ENCODE measurements at places on chromosomes 5 and 9.

DNA sequence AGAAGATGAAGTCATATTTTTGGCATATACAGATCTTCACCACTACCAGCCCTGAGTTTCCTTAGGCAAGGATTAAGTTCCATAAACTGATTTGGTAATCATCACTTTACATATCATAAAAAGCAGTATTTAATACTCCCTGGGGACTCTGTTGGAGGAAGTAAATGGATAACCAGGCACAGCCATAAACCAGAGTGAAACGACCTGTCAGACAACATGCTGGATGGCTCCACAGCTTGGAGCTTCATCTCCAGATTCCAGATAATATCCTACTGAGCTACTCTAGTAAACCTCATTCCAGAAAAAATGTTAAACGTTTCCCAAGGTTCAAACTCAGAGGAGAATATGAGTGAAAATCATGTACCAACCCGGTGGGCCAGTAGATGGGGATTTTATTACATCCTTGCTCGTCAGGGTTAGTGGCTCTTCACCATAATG is 109.2 kb downstream of the BASP1 start:
- no peak for DNase-seq

GRCh38 chr5:139190125-139190524 is 8.0 kb downstream of the SIL1 start:
- DNase-seq, result no peak

GRCh38 chr5:62065050-62065449 is 241.0 kb upstream of the KIF2A start:
- DNase-seq, result no peak

- DNase-seq, result no peak
Observed at GRCh38 chr9:131815970-131816873, 76.3 kb upstream of the RAPGEF1 start.

DNA sequence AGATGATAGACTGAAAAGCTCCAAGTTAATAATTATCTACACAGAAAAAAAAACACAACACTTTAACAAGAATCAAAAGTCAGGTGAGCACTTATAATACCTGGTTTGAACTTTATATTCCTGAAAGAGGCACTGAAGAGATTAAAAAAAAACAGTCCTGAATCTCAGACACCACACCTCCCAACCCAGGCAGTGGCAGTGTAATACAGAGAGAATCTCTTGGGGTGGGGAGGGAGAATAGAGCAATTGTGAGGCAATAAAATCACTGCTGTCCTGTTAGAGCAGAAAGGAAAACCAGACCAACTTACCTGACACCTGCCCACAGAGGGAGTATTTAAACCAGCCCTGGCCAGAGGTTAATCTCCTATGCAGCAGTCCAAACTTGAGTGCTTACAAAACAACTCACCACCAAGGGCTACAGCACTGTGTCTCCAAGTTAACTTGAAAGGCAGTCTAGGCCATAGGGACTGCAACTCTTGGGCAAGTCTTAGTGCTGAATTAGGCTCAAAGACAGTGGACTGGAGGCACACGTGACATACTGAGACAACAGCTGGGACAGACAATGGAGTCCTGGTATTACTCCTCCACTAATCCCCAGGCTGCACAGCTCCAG is 54.2 kb downstream of the SLCO4C1 start:
- no peak for DNase-seq

- DNase-seq, result no peak
Observed at GRCh38 chr9:127644943-127645342, 32.9 kb downstream of the STXBP1 start.

- DNase-seq, result no peak
Observed at GRCh38 chr5:139226131-139226530, 28.0 kb upstream of the SIL1 start.

GRCh38 chr5:93582677-93583438 is at the start of gene NR2F1:
Gene NR2F1 (plus strand): TSS chr5:93583222. CDS start chr5:93585024, 1,802 bp downstream.
- DNase-seq, result no peak

- DNase-seq, result no peak
Observed at GRCh38 chr9:98091735-98092612, 27.0 kb downstream of the TRIM14 start.

GRCh38 chr9:70043285-70043684 is 363 bp upstream of the MAMDC2 start:
- DNase-seq, result no peak

GRCh38 chr9:133226219-133227171 is 17.4 kb upstream of the OBP2B start:
- DNase-seq, result no peak

GRCh38 chr5:133338504-133339355 is 273.6 kb downstream of the FSTL4 start:
- DNase-seq, result no peak

DNA sequence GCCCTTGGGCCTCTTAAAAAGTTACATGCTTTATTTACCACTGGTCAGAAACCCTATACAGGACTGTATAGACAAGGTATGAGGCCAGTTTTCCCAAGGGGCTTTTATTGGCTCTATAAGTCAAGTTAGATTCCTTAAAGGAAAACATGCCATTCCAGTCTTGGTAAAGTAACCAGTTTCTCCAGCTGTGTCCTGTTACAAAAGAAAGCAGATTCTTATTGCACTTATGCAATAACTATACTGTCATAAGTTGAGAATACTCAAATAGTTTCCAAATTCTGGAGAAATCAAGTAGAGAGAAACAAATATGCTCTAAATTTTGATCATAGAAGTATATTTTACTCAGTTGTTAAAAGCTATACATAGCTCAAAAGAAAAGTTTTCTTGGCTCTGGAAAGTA is 47.2 kb downstream of the PTGS1 start:
- no peak for DNase-seq

- no peak for DNase-seq
Observed at GRCh38 chr9:37430841-37431597, 8.5 kb downstream of the GRHPR start.

Measured in CD4-positive, alpha-beta T cell treated with Interleukin-12 subunit alpha and Interleukin-12 subunit beta, for 1 hour (primary cell).